ENCODE measurements at places on chromosomes 6 and 20.

DNA sequence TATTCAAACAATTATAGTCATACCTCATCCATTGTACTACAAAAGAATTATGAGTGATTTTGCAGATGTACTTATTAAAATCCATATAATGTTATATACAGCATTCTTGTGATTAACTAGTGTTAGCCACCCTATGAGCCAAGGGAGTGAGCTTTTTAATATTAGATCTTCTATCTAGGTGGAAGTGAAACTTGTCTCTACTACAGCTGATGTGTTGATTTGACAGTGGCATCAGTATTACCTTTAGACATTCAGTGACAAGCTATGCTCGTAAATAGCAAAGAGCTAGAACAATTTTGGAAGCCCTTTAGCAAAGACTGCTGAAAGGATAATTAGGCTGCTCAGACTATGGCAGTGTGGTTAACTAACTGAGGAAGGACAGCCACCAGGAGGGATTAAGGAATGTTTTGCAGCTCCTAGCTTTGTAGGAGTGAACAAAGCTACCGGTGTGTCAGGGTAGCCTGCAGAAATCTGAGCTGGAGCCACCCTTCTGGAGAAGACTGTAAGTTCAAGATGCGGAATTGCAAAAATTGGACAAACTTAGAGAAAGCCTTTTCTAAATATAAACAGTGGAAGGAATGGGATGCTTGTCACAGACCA, 73.7 kb downstream of the AFG1L start:
- DNase-seq: no peak

GRCh38 chr20:59002874-59003399, 4.1 kb downstream of the CTSZ start:
- DNase-seq: no peak

- DNase-seq: no peak
Observed at GRCh38 chr6:113649276-113649675, 207.9 kb upstream of the MARCKS start.

- no peak for DNase-seq
Observed at GRCh38 chr6:84228198-84228543, 728 bp upstream of the CEP162 start.

- DNase-seq: no peak
Observed at GRCh38 chr6:33057222-33058150, 16.0 kb downstream of the HLA-DPA1 start.
